ENCODE measurements at places on chromosomes 1 and 21. TPM values are rescaled to one million over a fixed set of nuclear protein-coding genes. Genes with fewer than 3 reads are reported as not detected.

GRCh38 chr1:248837045-248837780 is 811 bp upstream of the ZNF672 start:
- no peak for DNase-seq

DNA sequence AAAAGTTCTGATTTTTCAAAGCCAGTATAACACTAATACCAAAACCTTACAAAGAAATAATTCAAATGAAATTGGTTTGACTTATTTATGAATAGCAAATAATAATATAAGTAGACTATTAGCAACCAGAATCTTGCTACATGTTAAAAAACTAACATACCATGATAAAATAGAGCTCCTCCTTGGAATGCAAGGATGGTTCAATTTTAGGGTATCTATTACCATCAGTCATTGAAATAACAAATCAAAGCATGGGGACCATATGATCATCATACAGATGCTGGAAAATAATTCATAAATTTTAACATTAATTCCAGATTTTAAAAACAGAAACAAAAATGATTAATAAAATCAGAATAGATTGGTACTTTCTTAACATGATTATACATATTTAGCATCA is 66.3 kb downstream of the RRAGC start:
- no peak for DNase-seq

DNA sequence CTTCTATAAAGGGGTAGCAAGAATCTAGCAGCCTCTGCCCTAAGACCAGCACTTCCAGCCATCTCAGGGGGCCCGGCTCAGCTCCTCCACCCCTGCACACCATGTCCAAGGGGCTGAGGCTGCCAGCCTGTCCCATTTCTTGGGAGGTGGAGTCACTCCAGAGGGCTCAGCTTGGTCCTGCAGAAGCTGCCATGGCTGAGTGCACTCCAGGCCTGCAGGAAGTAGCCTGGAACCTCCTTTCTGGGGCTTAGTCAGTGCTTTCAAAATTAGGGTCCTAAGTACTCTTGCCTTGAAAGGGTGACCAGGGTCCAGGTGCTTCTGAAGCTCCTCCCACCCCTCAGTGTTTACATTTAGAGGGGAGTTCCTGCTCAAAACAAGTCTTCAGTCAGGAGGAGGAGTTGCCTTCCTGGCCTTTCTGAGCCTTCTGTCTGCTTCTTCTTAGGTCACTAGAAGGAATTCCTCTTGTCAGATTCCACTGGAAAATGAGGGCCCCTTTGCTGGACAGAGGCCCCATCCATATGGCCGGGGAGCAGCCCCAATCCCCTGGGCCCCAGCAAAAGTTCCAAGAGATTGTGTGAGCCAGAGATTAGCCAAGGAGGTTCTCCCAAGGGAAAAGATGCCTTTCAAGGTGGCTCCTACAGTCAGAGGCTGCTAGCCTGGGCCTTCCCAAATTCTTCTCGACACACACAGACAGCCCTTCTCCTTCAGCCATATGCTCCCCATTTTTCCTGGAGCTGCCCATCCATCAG is 128.1 kb upstream of the VAMP3 start:
- DNase-seq, result no peak

DNA sequence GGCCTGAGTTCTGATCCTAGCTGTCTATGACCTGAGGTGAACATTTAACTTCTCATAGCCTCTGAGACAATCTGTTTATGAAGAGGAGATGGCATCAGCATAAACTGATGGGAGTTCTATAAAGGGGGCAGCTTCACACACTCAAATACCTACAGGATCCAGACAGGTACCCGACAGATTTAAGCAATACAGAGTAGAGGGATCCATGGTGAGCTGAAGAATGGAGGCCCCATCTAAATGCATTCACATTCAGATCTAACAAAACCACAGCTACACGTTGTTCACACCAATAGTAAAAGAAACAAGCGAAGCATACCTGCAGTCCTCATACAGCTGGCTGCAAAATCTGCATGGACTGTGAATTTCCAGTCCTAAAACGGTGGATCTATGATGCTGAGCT is 48.7 kb upstream of the ESRRG start:
- DNase-seq, result no peak

DNA sequence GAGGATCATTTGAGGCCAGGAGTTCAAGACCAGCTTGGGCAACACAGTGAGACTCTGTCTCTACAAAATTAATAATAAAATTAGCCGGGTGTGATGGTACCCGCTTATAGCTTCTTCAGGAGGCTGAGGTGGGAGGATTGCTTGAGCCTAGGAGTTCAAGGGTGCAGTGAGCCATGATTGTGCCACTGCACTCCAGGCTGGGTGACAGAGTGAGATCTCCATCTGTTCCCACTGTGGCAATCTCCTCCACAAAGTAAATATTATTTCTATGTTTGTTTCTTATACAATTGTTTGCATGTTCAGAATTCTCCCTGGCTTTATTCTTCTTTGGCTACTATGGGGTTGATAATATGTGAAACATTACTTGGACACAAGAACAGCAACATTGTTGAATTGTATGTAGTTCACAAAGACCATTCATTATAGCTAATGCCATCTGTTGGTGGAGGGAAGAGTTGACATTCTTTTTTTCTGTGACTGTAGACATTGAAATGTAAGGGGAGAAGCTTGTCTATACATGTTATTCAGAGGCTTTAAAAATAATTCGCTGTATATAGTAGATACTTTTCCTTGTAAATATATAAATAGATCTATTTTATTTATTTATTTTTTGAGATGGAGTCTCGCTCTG is 47.8 kb upstream of the SRSF10 start:
- no peak for DNase-seq

DNA sequence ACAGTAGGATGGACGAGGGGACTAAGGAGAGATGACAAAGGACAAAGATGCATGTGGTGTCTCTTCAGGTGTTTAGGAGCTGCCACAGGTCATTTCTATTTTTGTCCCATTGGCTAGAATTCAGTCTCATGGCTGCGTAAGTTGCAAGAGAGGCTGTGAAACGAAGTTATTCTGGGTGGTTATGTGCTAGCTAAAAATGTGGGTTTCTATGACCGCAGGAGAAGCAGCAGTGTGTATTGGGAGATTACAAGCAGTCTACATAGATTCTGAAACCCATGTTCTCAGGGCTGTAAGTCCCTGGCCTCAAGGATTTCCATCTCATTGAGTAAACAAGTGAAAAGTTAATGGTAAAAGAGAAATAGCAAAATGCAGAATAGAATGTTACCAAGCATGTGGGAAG is 110.7 kb downstream of the SPATA46 start:
- no peak for DNase-seq

DNA sequence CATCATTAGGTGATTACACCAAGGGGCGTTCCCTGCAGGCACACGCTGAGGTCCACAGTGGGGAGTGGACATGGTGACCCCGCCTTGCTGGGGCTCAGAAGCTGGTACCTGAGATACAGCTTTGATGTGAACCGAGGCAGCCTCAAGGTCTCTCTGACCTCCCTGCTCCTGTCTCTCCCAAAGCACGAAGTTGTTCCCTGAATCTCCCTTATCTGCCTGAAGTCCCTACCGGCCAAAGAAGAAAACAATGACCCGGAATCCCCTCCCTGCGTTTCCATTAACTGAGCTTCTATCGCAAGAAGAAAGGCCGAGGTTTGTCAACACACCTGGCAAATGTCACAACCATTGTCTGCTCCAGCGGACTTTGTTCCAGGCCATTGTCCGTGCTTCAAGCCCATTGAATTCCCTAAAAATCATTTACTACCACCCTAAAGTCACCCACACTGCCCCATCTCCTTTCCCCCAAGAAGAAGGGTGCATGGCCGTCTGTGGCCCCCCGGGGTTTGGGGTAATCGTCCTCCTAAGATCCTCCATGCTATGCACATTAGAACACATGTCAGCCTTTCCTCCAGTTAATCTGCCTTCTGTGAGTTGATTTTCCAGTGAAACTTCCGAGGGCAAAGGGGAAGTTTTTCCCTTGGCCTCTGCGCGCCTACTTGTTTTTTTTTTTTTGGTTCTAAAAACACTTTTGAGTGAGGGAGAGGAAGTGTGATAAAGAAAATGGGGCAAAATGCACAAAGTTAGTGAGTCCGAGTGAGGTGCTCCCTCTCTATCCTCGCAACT is 48.1 kb upstream of the COL18A1 start:
- no peak for DNase-seq

GRCh38 chr1:92820551-92820950 is 11.3 kb upstream of the RPL5 start:
- DNase-seq, result no peak

GRCh38 chr21:42200906-42201614 is 17.9 kb upstream of the ABCG1 start:
- no peak for DNase-seq

GRCh38 chr1:115544131-115544530 is 97.6 kb upstream of the VANGL1 start:
- no peak for DNase-seq

GRCh38 chr1:17655922-17656321 is 99.2 kb upstream of the ACTL8 start:
- no peak for DNase-seq

GRCh38 chr1:47866601-47867437 is 130.4 kb downstream of the TRABD2B start:
- DNase-seq, result no peak

GRCh38 chr1:46172321-46172720 is 2.6 kb upstream of the TSPAN1 start:
- no peak for DNase-seq

- no peak for DNase-seq
These were observed 125.4 kb upstream of the IGSF21 start for GRCh38 chr1:17982197-17982596.

GRCh38 chr1:199646761-199647160 is 380.7 kb upstream of the NR5A2 start:
- DNase-seq, result no peak

Gene TSTD1
- total RNA-seq, result 98.1 TPM

Gene PTCH2
- total RNA-seq, result 0.31 TPM

Gene LRRN2
- total RNA-seq, result not detected

Gene TFAP2E
- total RNA-seq, result 0.31 TPM

Gene MROH9
- not detected for total RNA-seq

Gene LCE1B
- total RNA-seq, result 0.42 TPM

Gene TRIM63
- total RNA-seq, result not detected
